ENCODE measurements at places on chromosomes 2 and 18.

GRCh38 chr2:239106966-239107365, 259.1 kb downstream of the TWIST2 start:
- no peak for DNase-seq

GRCh38 chr2:120641366-120641771, 94.3 kb upstream of the GLI2 start:
- DNase-seq, result no peak

DNA sequence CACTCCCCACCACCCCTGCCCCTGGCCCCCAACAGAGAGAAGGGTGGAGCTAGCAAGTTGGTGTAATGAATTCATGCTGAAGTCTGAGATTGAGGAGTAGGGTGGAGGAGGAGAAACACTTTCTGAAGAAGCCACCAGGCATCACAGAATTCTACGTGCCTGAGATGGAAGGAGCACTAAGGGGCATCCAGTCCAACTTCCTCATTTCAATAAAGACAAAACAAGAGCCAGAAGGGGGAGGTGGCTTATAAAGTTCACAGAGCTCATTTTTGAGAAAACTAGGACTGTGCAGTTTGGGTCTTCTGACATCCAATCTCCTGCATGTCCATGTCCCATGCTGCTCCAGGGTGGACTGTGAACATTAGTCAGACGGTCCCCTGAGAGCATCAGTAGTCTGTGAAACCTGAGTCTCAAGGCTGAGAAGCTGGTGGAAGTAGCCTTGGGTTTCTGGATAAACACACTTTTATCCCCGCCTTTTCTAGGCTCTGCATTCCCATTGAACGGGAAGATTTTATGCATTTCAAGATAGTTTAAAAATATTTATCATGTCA, 77.7 kb downstream of the TRIM43 start:
- DNase-seq, result no peak

GRCh38 chr2:219680958-219681693, 53.7 kb downstream of the SLC4A3 start:
- no peak for DNase-seq

DNA sequence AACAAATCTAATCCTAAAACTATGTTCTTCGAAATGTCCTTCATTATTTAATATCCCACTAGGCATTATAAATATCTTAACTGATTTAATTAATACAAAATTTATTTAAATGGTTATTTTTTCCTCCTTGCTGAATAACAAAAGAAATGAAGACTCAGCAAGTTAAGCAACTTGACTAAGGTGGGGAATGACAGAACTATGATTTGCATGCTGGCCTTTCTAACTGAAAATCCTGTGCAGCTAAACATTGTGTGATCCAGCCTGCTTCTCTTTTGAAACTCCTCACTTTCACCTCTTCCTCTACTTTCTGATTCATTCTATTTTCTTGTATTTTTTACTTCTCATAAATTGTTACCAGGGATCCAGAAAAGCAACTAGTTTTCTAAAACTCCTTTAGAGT, 132.0 kb downstream of the CALCRL start:
- no peak for DNase-seq

DNA sequence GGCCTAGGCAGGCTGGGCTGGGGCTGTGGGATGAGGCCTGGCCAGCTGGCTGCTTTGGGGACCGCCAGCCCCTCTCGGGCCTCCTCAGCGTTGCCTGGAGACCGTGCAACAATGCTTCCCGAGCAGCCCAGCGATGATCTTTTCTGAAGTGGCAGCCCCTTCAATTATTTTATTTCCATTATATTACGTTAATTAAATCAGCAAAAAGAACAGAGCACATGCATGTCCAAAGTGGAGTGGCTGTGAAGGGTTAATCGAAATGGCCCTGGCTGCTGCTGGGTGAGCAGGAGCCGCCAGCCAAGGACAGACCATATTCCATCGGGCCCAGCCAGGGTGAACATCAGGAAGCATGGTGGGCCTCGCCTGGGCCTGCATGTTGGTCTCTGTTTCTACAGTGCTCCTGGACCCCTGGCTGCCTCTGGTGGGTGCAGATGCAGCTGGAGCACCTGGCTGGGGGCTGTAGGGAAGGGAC, 245.5 kb downstream of the MYCN start:
- DNase-seq, result no peak

- no peak for DNase-seq
Measured at GRCh38 chr2:201420442-201421113, 30.7 kb downstream of the TRAK2 start.

GRCh38 chr18:55236150-55236931, 277.1 kb upstream of the CCDC68 start:
- no peak for DNase-seq

GRCh38 chr2:207164006-207164831, 1.5 kb downstream of the KLF7 start:
- no peak for DNase-seq

GRCh38 chr2:174158003-174158402, 90.3 kb downstream of the OLA1 start:
- DNase-seq, result peak; percentile 64

GRCh38 chr2:200225951-200226350, 80.5 kb upstream of the SPATS2L start:
- no peak for DNase-seq

DNA sequence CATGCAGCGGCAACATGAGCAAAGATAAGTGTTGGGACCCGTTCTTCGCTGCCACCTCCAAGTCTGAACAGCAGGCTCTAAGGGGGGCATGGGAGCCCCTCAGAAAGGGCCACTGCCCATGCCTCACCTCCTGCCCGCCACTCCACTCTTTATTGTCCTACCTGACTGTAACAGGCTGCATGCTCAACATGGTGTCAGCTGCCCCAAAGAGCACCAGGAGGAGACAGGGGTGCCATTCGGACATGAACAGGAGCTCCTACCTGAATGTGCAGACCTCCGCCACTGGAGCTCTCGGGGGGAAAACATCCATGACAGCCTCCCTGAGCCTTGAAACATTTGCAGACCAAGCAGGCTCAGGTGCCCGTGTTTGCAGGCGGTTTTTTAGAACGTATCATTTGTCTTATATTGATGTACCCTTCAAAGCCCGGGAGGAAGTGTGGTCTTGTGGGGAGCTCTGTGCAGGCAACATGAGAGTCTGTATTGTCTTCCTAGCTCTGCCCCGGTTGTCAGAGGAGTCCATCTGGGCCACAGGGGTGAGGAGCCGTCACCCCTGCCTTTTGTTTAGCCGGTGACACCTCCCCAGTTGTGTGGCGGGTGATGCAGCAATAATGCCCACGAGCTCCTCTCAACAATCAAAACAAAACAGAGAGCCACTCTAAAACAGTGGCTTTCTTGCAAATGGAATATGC, 35.1 kb upstream of the CD8A start:
- DNase-seq, result no peak

GRCh38 chr18:63763831-63764600, 11.2 kb upstream of the SERPINB7 start:
- no peak for DNase-seq

- DNase-seq, result no peak
Measured at GRCh38 chr18:51006061-51006818, 23.8 kb upstream of the SMAD4 start.

- DNase-seq, result no peak
Measured at GRCh38 chr2:177572236-177572671, 179.7 kb downstream of the AGPS start.

- DNase-seq, result no peak
Measured at GRCh38 chr2:35920061-35920460, 435.5 kb upstream of the CRIM1 start.

DNA sequence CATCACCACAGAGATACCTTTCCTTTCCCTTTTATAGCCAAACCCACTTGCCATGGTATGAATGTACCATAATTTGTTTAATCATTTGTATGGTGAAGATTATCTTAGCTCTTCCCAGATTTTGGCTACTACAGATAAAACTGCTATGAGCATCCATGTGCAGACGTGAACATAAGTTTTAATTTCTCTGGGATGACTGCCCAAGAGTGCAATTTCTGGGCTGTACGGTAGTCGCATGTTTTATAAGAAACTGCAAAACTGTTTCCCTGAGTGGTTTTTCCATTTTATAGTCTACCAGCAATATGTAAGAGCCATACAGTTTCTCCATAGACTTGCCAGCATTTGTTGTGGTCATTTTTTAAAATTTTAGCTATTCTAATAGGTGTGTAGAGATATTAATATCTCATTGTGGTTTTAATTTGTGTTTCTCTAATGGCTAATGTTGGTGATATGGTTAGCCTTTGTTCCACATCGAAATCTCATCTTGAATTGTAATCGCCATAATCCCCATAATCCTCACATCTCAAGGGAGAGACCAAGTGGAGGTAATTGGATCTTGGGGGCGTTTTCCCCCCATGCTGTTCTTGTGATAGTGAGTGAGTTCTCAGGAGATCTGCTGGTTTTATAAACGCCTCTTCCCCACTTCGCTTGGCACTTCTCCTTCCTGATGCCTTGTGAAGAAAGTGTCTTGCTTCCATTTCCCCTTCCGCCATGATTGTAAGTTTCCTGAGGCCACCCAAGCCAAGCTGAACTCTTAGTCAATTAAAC, 628.5 kb upstream of the KLHL29 start:
- no peak for DNase-seq

- DNase-seq, result no peak
Measured at GRCh38 chr18:50312296-50313030, 25.0 kb upstream of the CXXC1 start.

GRCh38 chr18:10500038-10500437, 25.8 kb upstream of the NAPG start:
- DNase-seq, result no peak

- no peak for DNase-seq
Measured at GRCh38 chr18:59067873-59068272, 71.8 kb upstream of the SEC11C start.

- no peak for DNase-seq
Measured at GRCh38 chr2:26325851-26326250, 20.1 kb upstream of the SELENOI start.

DNA sequence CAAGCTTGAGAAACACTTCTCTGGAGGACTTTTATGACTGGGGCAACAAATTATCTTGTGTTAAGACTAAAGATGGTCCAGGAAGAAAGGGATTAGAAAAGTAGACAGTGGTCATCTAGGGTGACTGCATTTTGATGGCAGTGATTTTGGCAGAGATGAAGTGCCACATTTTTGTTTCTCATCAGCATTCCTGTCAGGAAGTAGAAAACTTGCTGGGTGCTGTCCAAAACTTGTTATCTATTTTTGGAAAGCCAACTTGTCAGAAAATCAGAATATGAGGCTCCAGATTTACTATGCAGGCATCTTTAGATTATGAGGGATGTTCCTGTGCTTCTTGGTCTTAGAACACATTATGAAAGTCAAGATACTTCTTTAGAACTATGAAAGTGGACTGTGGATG, 29.0 kb upstream of the CALCRL start:
- DNase-seq, result no peak

DNA sequence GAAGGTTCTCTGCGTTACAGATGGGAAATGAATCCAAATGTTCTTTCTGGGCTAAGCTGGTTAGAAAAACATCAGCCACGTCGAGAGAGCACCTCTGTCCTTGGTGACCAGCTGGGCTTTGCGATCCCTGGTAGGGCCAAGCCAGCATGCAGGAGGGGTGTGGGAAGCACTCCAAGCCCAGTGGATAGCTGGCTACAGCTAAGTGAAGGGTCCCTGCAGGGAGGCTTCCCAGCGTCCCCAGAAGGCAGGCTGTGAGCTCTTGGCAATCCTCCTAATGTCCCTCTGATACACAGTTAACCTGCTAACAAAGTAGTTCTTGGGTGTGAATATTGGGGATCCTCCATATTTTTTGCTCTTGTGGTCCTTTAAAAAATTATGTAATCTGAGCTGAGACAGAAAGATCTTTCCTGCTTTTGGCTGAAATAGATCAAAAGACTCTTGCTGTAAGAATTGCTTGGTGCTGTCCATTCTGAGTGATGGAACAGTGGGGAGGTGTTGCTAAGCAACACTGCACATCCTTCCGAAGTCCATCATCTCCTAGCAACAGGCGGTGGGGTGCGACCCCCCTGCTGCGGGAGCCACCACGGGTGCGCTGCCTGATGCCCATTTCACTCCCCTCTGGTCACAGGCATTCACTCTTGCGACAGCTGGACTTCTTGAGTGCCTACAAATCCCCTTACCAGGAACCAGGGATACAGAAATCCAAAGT, 88.5 kb upstream of the UXS1 start:
- no peak for DNase-seq

- DNase-seq, result no peak
Measured at GRCh38 chr2:211822686-211823335, 715.8 kb downstream of the ERBB4 start.

DNA sequence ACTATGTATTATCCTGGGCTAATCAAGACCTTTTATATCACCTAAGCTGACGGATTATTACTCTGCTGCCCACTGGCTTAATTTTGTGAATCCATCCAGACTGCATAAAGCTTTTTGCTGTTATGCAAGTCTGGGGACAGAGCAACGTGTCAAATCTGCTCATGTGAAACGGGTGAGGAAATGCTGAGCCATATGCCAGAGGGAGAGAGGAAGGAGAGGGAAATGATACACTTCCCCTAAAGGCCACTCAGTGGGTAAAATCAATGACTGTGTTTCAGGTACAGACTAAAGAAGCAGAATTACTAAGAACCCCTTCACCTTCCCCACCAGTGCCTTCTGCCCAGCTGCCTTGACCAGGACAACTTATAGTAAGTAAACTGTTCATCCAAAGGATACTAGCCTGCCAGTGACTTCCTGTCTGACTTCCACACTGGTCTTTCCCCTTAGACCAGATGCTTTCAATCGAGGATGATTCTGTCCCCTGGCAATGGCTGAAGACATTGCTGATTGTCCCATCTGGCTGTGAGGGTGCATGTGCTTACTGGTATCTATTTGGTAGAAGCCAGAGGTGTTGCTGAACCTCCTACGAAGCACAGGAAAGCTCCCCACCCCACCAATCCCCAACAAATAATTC, 43.0 kb downstream of the STAT1 start:
- no peak for DNase-seq

GRCh38 chr18:75116809-75117208, 92.1 kb downstream of the PTGR3 start:
- DNase-seq, result no peak

GRCh38 chr2:46239175-46239846, 57.9 kb upstream of the EPAS1 start:
- DNase-seq, result no peak

DNA sequence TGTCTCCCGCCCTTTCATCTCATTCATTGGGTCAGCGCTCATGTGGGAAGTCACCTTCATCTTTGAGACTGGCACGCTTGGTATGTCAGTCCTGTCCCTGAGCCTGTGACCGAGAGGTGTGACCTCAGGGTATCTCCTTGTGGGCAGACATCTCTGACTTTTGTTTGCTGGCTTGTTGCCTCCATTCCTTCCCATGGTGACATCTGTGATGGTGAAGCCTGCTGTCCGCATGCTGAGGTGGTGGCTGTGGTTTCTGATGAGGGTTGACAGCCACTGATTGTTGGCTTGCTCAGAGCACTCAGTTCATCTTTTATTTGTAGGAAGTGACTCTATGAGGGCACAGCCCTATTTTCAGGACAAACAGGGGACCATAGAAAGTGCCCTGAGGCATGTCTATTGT, 139.2 kb downstream of the SLC4A3 start:
- DNase-seq, result no peak
